Fibroblast of skin of scalp (primary cell): ENCODE measurements at places on chromosomes 4 and X.
A peak's percentile ranks its signal among the peaks of the same experiment; 100 is the strongest.

GRCh38 chrX:13051529-13052172 is 7.2 kb upstream of the FAM9C start:
- DNase-seq = no peak

- DNase-seq = no peak
Observed at GRCh38 chr4:17182888-17183287, 284.4 kb upstream of the LDB2 start.

DNA sequence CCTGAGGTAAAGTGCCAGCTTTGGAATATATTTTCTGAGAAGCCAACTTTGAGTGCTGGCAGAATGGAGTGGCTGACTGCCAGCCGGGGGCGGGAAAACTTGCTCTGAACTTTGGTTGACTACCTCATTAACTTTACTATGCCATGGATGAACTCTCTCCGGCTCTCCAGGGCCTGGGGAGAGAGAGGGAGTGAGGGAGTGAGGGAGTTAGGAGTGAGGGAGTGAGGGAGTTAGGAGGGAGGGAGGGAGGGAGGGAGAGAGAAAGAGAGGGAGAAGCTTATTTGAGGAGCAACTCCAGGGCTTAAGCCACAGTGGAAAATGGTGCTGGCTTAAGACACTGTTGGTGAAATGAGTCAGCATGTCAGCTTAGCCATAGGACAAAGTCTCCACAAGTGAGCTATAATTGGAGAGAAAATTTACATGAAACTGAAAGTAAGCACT is 280.9 kb upstream of the RPS6KA3 start:
- peak; percentile 72 for DNase-seq

- DNase-seq = no peak
Observed at GRCh38 chr4:44016570-44017421, 431.8 kb downstream of the KCTD8 start.

GRCh38 chr4:12071316-12071715 is 642.6 kb upstream of the HS3ST1 start:
- no peak for DNase-seq

DNA sequence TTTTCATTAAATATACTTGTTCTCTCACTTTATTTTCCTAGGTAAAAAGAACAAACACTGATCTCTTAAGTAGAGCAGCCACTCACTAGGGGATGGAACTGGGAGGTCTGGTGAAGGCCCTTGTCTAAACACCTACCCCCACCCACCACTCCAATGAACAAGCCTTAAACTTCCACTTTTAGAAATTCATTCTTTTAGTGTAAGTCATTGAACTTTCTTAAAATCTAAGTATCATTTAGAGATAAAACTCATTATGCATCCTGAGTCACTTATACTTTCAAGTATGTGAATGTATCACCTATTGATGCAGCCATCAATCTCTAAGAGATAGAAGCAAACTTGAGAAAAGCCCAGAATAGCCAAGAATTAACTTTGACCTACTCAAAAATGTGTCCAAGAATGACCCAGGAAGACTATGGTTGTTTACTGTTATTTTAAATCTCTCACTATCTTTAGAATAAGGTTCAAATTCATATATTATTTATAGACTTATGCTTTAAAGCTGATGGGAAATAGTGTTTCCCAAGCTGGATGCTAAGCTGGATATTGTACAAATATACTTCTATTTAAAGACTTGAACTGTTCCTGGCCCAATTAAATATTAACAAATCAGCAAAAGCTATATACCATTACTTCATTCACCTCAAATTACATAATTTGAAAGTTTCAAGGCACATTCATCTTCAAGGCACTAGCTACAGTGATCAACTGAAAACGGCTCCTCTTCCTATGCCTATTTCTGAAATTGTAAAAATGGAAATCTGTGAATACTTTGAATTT is 49.5 kb downstream of the CAMK2D start:
- no peak for DNase-seq

DNA sequence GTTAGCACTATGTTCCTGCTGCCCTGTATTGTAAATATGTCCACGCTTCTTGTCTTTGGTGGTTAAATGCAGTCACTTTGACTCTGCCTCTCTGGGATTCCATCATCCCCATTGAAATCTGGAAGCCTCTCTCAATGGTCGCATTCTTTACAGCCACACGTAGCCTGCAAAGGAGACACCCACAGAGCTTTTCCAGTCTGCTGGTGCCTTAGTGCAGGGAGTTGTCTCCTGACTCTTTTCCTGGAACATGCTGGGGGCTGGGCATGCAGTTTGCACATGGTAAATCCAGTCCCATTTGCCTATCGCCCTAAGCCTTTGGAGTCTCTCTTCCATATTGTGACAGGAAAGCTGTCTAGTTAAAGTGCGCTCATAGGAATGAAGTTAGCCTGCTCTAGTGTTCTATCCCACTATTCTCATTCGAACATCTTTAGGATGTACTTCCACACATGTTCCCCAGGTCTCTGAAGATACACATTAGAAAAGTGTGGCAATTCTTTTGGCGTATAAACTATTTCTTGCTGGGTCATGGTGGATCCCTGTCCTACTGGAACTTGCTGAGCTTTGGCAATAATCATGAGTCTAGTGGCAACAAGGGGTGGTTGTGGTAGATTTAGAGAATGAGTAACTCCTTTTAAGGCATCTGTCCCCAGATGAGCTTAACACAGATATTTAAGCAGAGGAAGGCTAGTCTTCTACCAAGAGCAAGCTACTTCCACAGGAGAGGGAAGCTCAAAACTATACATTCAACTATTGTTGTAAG is 33.7 kb downstream of the COQ2 start:
- DNase-seq = peak; percentile 74

DNA sequence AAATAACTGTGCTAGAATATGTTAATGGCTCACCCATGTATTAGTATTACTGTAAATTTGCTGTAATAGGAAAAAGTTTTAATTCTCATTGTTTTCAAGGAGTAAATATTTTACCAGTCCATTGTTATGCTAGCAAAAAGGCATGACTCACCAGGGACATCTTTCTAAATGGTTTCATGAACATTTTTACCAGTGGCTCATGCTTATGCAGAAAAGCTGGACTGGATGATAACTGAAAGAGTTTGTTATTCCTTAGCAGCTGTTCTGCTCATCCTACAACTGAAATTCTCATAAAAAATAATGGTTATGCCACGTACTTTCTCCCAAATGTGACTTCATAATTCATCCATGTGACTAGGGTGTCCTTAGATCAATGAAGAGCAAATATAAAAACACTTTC is 111.9 kb upstream of the PCDH18 start:
- peak; percentile 38 for DNase-seq

GRCh38 chrX:102659790-102660757 is 8.8 kb downstream of the GPRASP1 start:
- DNase-seq = peak; percentile 68

DNA sequence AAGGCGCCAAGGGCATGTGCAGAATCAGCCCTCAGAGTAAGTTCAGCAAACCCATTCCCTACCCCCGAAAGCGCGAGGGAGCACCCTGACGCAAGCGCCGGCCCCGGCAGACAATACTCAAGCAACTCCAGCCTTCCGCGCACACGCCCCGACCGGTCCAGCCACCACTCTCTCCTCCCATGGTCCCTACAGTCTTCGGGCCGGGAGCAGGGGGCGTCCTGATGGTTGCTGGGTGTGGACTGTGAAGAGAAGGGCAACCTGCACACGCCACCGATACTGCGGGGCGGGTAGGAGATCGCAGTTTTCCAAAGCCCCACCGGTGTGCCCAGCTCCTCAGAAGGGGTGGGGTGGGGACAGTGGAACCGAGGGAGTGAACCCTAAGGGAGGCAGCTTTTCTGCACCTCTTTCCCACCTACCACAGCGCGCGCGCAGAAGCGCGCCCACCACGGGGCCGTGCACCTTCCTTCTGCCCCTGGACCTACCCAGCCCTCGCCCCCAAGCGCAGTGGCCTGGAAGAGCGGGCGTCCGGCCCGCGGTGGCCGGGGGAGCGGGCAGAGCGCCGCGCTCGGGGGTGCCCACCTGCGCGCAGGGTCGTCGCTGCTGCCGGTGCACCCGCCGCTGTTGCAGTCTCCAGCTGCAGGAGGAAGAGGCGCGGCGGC is 650.2 kb upstream of the DIPK2B start:
- DNase-seq = peak; percentile 40

DNA sequence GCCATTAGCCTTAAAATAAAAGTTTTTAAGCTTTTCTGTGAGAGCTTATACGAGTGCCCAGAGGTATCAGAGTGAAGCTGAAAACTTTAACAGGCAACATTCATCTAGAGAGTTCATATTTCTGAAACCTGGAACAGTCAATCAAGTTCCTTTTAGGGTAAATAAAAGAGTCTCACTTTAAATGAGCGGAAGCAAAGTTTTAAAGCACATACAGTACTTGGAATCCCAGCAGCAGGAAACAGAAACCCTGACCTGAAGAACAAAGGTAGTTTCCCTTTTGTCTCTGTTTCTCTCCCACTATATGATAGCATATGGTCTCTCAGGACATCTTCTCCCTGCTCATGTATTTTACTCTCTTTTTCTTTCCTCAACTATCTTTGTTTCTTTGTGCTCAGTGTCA is 153.0 kb downstream of the ASB9 start:
- DNase-seq = no peak
